ENCODE measurements at places on chromosomes 3 and 15. TPM values are rescaled to one million over a fixed set of nuclear protein-coding genes. Genes with fewer than 3 reads are reported as not detected.

DNA sequence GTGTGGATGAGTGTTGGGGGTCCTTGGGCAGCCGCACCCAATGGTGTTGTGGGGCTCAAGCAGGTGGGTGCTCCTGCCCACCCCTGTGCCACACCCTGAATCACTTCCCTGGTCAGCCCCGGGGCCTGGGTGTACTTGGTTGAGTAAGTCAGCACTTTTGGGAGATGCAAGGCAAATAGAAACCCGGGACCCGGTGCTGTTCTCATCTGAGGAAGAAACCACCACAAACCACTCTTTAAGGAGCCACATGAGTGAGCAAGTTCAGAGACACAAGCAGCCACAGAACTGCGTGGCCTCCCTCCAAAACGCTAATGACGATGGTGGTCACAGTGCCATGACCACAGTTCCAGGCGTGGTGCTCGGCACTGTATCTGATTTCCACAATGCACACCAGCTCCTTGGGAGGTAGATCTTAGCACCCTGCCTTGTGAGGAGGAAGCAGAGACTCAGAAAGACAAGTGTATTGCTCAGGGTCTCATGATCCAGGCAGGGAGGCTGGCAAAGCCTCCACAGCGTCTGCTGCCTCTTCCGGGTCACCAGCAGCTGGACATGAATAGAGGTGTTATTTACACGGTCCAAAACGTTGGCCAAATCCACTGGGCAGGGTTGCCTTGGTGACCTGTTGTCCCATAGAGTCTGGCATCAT is 118.2 kb upstream of the ALDH1A3 start:
- no peaks in the 10 kb centered on the region for H3K36me3 ChIP-seq
- H3K27ac ChIP-seq = no peak overlapping the region
- H3K27me3 ChIP-seq = no peaks in the 10 kb centered on the region
- DNase-seq = peak; percentile 48

DNA sequence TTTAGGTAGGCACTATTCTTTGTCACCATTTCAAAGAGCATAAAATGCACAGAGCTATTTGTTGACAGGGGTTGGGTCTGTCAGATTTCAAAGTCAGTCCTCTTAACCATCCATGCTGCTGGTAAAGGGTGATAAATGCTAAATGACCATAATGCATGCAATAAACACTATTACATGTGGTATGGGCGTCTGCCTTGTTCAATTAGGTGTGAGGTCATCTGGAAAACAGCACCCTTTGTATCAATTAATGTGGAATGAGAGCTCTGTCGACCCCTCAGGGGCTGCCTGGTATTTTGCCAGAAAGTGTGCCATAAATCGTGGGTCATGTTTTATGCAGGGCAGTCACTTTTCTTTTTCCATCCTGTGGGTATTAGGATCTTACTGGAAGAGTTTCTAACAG is 235.6 kb downstream of the SV2B start:
- no peak overlapping the region for H3K27ac ChIP-seq
- H3K4me3 ChIP-seq = no peak overlapping the region
- H3K4me1 ChIP-seq = no peaks in the 10 kb centered on the region
- H3K27me3 ChIP-seq = no peaks in the 10 kb centered on the region
- no peaks in the 10 kb centered on the region for H3K36me3 ChIP-seq

Gene PLA2G4E
- total RNA-seq = not detected

Gene CD86
- 1.9 TPM for total RNA-seq

- H3K36me3 ChIP-seq = no peaks in the 10 kb centered on the region
- DNase-seq = no peak
- no peaks in the 10 kb centered on the region for H3K27me3 ChIP-seq
- no peak overlapping the region for H3K4me3 ChIP-seq
- no peaks in the 10 kb centered on the region for H3K4me1 ChIP-seq
These were observed 12.4 kb upstream of the USP3 start for GRCh38 chr15:63491979-63492378.

GRCh38 chr15:88636654-88637053 is 2.2 kb upstream of the ISG20 start:
- DNase-seq = no peak
- H3K27ac ChIP-seq = peak overlapping the region; percentile 8
- no peaks in the 10 kb centered on the region for H3K27me3 ChIP-seq
- peaks cover 5% of the 10 kb centered on the region for H3K36me3 ChIP-seq
- H3K4me1 ChIP-seq = no peaks in the 10 kb centered on the region

Gene SI
- not detected for total RNA-seq

- H3K4me3 ChIP-seq = no peak overlapping the region
- DNase-seq = no peak
- H3K27ac ChIP-seq = no peak overlapping the region
- no peaks in the 10 kb centered on the region for H3K36me3 ChIP-seq
These were observed 22.1 kb downstream of the GABRR3 start for GRCh38 chr3:98012979-98013378.

- H3K4me3 ChIP-seq = no peak overlapping the region
- no peak for DNase-seq
- no peak overlapping the region for H3K27ac ChIP-seq
- no peaks in the 10 kb centered on the region for H3K27me3 ChIP-seq
- H3K36me3 ChIP-seq = no peaks in the 10 kb centered on the region
- peaks cover 17% of the 10 kb centered on the region for H3K4me1 ChIP-seq
These were observed 2.5 kb downstream of the CFAP92 start for GRCh38 chr3:128991355-128991895.
